Osteocyte (in vitro differentiated cells): ENCODE measurements at places on chromosomes 2 and 18. TPM values are rescaled to one million over a fixed set of nuclear protein-coding genes. Genes with fewer than 3 reads are reported as not detected.
A peak's percentile ranks its signal among the peaks of the same experiment; 100 is the strongest.

DNA sequence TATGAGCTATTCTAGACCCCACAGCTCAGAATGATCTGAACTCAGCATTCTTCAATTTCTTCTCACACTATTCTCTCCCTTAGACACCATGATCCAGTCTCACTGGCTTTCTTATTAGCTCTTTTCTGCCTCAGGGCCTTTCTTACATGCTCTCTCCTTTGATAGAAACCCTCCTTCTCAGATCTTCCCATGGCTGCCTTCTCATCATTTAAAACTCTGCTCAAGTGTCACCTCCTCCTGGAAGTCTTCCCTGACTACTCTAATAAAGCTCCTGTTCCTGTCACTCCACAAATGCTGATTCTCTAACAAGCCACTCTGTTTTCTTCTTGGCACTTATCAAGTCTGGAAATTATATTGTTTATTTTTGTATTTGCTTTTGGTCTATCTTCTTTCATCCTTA is 131.1 kb downstream of the HNMT start:
- H3K36me3 ChIP-seq: no peaks in the 10 kb centered on the region
- no peaks in the 10 kb centered on the region for H3K4me1 ChIP-seq
- no peak overlapping the region for H3K4me3 ChIP-seq
- peaks cover 25% of the 10 kb centered on the region for H3K27me3 ChIP-seq

- H3K4me3 ChIP-seq: no peak overlapping the region
- H3K27ac ChIP-seq: no peak overlapping the region
- no peaks in the 10 kb centered on the region for H3K36me3 ChIP-seq
- no peaks in the 10 kb centered on the region for H3K27me3 ChIP-seq
- peaks cover 16% of the 10 kb centered on the region for H3K4me1 ChIP-seq
- DNase-seq: no peak
These were observed 10.2 kb downstream of the GBX2 start for GRCh38 chr2:236157815-236158498.

The DOCK10 gene
- total RNA-seq: 13.1 and 15.2 TPM in 2 replicates

The SOX11 gene
- total RNA-seq: 69.5 and 71.7 TPM in 2 replicates

The C2orf81 gene
- total RNA-seq: 2.4 and 2.8 TPM in 2 replicates

GRCh38 chr2:197297266-197297665 is 13.3 kb downstream of the ANKRD44 start:
- H3K27me3 ChIP-seq: no peaks in the 10 kb centered on the region
- no peaks in the 10 kb centered on the region for H3K36me3 ChIP-seq
- no peak for DNase-seq
- H3K4me3 ChIP-seq: no peak overlapping the region
- H3K4me1 ChIP-seq: peaks cover 17% of the 10 kb centered on the region

DNA sequence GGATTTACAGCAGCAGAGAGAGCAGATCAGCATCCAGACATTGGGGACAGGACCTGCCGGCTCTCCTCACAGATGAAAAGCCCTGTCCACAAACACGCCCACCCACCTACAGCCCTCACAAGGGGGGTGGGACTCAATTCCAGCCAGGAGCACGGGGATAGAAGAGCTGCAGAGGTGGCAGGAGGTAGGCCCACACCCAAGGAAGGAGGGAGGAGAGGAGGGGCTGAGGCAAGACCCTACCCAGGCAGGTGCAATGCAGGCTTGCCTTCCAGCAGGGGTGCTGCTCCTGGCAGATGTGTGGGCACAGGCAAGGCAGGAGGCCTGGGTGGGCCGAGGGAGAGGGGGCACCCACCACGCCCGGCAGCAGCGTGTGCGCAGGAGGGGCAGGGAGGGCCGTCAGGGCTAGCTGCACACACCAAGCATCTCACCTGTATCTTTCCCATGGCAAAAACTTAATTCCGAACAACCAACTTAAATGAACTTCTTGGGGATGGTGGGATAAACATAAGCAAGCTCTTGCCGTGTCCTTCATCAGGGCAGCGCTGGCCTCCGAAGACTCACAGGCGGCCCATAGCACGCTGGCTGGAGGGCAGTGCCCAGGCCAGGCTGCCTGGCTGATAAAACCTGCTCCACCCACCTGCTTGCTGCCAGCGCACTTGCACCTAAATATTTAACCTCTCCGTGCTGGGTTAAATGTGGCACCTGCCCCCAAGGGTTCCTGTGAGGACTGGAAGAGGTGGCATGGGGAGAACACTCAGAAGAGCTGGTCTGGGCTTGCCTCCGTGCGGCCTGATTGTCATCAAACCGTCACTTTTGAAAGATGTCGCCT is 219.5 kb downstream of the HDAC4 start:
- no peaks in the 10 kb centered on the region for H3K27me3 ChIP-seq
- H3K27ac ChIP-seq: no peak overlapping the region
- H3K4me1 ChIP-seq: no peaks in the 10 kb centered on the region
- no peak for DNase-seq

DNA sequence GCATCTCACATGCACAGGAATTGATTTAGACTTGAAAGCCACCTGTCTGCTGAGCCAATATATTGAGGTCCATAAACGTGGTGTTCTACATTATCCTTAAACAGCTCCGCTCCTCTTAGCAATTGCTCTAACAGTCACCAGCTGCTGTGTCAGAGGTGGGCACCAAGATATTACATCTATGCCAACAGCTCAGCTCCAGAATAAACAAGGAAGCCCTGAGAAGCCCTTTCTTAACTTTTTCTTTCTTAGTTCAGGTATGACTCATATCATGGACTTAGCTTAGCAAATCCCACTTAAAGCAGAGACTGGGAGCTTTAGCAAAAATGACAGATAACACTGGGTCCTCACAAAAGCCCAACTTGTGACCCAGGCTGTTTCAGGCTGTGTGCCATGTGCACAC is 436.6 kb downstream of the IRS1 start:
- H3K4me3 ChIP-seq: no peak overlapping the region
- H3K36me3 ChIP-seq: no peaks in the 10 kb centered on the region
- H3K4me1 ChIP-seq: peaks cover 8% of the 10 kb centered on the region

- no peaks in the 10 kb centered on the region for H3K36me3 ChIP-seq
- H3K4me1 ChIP-seq: no peaks in the 10 kb centered on the region
- no peak for DNase-seq
- H3K27ac ChIP-seq: no peak overlapping the region
- H3K4me3 ChIP-seq: no peak overlapping the region
These were observed 84.5 kb downstream of the AOX1 start for GRCh38 chr2:200670313-200670712.

DNA sequence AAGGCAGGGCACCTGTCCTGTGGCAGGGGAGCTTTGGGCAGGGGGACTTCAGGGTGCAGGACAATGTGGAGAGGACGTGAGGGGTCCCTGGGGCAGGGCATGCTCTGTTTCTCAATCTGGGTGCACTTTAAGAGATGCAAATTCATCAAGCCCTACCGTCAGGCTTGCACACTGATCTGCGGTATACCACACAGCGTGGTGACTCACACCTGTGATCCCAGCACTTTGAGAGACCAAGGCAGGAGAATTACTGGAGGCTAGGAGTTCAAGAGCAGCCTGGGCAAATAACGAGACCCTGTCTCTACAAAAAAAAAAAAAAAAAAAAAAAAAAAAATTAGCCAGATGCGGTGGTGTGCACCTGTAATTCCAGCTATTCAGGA is 10.2 kb upstream of the GPC1 start:
- H3K27ac ChIP-seq: no peak overlapping the region
- H3K4me3 ChIP-seq: no peak overlapping the region
- no peaks in the 10 kb centered on the region for H3K36me3 ChIP-seq

DNA sequence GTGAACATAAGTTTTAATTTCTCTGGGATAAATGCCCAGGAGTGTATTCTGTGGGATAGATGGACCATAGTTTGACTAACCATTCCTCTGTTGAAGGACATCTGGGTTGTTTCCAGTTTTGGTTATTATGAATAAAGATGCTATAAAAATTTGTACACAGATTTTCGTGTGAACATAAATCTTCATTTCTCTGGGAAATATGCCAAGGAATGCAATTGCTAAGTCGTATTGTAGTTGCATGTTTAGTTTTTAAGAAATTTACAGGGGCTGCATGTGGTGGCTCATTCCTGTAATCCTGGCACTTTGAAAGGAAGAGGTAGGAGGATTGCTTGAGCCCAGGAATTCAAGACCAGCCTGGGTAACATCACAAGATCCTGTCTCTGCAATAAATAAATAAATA is 6.9 kb upstream of the SLC11A1 start:
- DNase-seq: no peak
- peaks cover 11% of the 10 kb centered on the region for H3K27me3 ChIP-seq
- no peaks in the 10 kb centered on the region for H3K36me3 ChIP-seq

The USP37 gene
- total RNA-seq: 14.6 and 15.0 TPM in 2 replicates

- H3K27me3 ChIP-seq: no peaks in the 10 kb centered on the region
- DNase-seq: no peak
- H3K4me3 ChIP-seq: no peak overlapping the region
- no peaks in the 10 kb centered on the region for H3K36me3 ChIP-seq
- peaks cover 10% of the 10 kb centered on the region for H3K4me1 ChIP-seq
These were observed 23.5 kb upstream of the TMEM178A start for GRCh38 chr2:39642051-39642718.

DNA sequence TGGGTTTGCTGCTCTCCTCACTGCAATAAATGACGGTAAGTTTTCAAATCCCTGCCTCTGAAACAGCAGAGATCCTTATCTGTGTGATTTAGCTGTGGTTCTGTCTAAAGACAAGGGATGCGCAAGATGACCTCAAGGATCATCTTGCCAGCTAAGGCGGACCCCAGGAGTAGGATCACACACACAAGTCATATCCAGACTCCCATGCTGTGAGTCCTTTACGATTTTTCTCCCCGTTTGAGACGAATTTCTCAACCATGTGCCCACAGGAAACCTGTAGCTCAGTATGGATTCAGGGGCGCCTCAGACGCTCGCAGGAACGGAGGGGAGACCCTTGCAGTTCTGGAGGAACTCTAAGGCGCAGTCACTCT is 11.1 kb upstream of the DCTN1 start:
- DNase-seq: no peak
- H3K4me3 ChIP-seq: no peak overlapping the region
- H3K36me3 ChIP-seq: no peaks in the 10 kb centered on the region

DNA sequence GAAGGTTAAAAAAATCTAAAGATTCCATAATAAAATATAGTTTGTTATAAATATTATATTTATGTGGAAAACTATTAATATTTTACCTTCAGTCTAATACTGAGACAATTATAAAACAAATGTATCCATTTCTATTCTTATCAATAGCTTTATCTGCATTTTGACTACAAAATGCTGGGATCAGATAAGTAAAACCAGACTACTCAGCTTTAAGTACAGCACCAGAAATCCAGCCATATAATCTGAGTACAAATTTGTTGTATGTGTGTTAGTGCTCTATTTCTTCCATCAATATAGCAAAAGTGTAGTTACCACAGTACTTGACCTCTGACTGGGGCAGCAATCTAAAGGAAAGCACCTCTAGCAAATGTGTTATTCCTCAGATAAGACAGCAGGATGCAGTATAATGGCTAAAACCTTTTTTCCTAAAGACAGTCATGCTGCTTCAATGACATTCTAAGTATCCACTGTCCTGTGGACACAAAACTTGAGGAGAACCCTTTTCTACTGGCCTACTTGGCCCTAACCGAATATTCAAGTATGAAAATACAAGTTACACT is 68.1 kb downstream of the OLA1 start:
- no peaks in the 10 kb centered on the region for H3K27me3 ChIP-seq
- peaks cover 7% of the 10 kb centered on the region for H3K36me3 ChIP-seq
- no peak overlapping the region for H3K4me3 ChIP-seq
- no peak overlapping the region for H3K27ac ChIP-seq
- H3K4me1 ChIP-seq: peaks cover 13% of the 10 kb centered on the region

GRCh38 chr2:168896783-168897182 is 4.3 kb upstream of the G6PC2 start:
- H3K4me3 ChIP-seq: no peak overlapping the region
- DNase-seq: no peak

- H3K36me3 ChIP-seq: peaks cover 82% of the 10 kb centered on the region
- no peak overlapping the region for H3K27ac ChIP-seq
- DNase-seq: no peak
- no peaks in the 10 kb centered on the region for H3K27me3 ChIP-seq
- no peak overlapping the region for H3K4me3 ChIP-seq
These were observed 5.0 kb downstream of the ZNF397 start for GRCh38 chr18:35245719-35246317.

The MTERF4 gene
- 32.4 and 36.8 TPM in 2 replicates for total RNA-seq

DNA sequence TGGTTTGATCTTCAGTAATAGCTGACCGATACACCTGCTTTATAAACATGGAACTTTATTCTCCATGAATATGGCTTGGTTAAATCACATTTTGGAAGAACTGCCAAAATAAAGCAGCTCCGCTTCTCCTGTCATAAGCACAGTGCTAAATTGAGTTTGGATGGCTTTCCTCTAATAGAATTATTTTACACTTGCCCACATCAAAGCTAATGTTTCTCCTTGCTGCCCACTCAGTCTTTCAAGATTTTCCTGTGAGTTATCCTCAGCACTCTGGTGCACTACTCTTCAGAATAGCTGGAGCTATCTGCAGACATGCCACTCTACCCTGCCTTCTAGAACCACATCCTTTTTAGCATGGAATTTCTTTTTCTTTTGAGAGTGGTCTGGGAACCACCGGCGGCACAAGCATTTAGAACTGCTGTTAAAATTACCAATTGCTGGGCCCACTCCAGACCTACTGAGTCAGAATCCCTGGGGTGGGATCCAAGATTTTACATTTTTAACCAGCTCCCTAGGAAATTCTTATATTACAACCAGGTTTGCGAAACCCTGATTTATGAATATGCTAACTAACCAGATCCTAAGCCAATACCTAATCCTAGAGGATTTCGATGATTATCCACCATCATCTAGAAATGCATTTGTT is 283.3 kb downstream of the AFF3 start:
- H3K27ac ChIP-seq: peak overlapping the region; percentile 19
- no peaks in the 10 kb centered on the region for H3K27me3 ChIP-seq
- H3K4me1 ChIP-seq: peaks cover 59% of the 10 kb centered on the region
- H3K36me3 ChIP-seq: peaks cover 31% of the 10 kb centered on the region
- H3K4me3 ChIP-seq: no peak overlapping the region

DNA sequence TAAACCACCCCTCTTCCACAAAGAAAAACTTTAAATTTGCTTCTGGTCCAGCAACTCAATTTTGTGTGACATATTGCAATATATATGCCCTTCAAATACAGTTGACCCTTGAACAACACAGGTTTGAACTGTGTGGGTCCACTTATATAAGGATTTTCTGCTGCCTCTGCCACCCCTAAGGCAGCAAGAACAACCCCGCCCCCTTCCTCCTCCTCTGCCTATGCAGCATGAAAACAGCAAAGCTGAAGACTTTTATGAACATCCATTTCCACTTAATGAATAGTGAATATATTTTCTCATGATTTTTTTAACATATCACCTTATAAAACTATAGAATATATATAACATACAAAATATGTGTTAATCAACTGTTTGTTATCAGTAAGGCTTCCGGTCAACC is 58.3 kb downstream of the EML4 start:
- H3K4me3 ChIP-seq: no peak overlapping the region
- DNase-seq: no peak
- H3K36me3 ChIP-seq: peaks cover 2% of the 10 kb centered on the region
- peaks cover 28% of the 10 kb centered on the region for H3K4me1 ChIP-seq
- H3K27me3 ChIP-seq: no peaks in the 10 kb centered on the region
- H3K27ac ChIP-seq: peak overlapping the region; percentile 43
